Lung (tissue), 17 donors: ENCODE measurements at places on chromosomes 4 and X.

DNA sequence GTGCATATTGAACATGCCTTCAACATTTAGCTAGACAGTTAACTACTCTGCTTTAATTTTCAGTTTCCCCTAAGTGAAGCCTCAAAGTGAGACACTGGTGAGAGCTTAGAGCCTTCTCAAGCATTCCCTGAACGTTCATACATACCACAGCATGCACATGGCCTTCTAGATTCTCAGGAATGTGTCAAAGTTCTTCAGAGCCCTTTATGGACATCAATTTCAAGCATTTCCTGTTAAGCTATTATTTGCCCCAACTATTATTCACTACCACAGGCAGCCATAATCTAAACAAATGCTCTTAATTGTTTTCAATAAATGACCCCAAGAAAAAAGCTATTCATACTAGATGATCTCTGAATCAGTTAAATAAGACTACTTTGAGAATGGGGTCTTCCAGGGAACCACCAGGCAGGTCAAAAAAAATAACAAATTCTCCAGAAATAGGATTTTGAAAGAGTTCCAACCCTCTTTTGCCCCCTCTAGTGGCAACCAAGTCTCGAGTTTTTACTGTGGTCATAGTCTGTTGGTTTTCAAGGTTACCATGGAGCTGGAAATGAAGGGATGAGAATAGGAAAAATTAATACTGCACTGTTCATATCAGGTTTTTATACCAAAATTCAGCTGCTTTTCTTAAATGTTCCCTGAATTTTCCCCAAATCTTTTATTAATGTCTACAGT, 235.4 kb downstream of the RAB28 start:
- no peak overlapping the region for H3K4me3 ChIP-seq
- DNase-seq: no peak
- no peak overlapping the region for H3K27ac ChIP-seq
- no peaks in the 10 kb centered on the region for H3K36me3 ChIP-seq
- H3K4me1 ChIP-seq: no peaks in the 10 kb centered on the region

DNA sequence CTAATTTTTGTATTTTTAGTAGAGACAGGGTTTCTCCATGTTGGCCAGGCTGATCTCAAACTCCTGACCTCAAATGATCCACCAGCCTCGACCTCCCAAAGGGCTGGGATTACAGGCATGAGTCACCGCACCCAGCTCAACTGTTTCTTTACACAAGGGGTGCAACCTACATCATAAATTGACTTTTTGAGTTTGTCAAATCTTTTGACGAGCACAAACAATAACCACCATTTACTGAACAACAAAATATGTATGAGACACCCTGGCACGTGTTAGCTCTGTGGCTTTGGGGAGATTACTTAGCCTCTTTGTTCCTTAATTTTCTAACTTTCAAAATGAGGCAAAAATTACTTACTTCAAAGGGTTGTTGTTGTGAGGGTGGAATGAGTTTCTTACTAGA, 23.5 kb upstream of the SLC34A2 start:
- no peak for DNase-seq
- H3K36me3 ChIP-seq: no peaks in the 10 kb centered on the region
- no peaks in the 10 kb centered on the region for H3K4me1 ChIP-seq
- H3K27ac ChIP-seq: no peak overlapping the region
- H3K4me3 ChIP-seq: no peak overlapping the region

DNA sequence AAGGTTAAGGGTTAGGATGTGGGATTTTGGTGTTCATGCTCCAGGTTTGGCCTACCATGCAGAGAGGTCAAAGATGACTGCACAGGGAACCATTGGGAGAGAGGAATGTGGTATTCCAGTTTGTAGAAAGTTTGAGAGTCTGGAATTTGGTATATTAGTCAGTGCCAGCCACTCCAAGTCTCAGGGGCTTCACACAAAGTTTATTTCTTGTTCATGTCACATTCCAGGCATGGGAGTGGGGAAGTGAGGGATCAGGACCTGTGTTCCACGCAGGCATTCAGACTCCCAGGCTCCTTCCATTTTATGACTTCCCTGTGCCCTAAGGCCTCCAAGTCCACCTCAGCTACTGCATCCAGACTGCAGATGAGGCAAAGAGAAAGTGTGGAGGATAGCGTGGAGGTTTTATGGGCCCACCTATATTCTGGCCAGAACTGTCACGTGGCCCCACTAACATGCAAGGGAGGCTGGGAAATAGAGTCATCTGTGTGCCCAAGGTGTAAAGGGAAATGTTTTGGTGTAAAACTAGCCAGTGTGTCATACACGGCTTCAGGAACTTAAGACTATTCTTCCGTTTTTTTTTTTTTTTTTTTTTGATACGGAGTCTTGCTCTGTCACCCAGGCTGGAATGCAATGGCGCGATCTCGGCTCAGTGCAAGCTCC, 140.6 kb upstream of the SCML1 start:
- H3K27me3 ChIP-seq: peaks cover 34% of the 10 kb centered on the region
- DNase-seq: no peak
- no peaks in the 10 kb centered on the region for H3K36me3 ChIP-seq
- no peak overlapping the region for H3K27ac ChIP-seq
- H3K4me1 ChIP-seq: no peaks in the 10 kb centered on the region

GRCh38 chr4:158192439-158193158, 17.7 kb upstream of the TMEM144 start:
- H3K4me3 ChIP-seq: no peak overlapping the region
- no peak overlapping the region for H3K27ac ChIP-seq
- no peaks in the 10 kb centered on the region for H3K27me3 ChIP-seq
- no peaks in the 10 kb centered on the region for H3K36me3 ChIP-seq
- DNase-seq: no peak

DNA sequence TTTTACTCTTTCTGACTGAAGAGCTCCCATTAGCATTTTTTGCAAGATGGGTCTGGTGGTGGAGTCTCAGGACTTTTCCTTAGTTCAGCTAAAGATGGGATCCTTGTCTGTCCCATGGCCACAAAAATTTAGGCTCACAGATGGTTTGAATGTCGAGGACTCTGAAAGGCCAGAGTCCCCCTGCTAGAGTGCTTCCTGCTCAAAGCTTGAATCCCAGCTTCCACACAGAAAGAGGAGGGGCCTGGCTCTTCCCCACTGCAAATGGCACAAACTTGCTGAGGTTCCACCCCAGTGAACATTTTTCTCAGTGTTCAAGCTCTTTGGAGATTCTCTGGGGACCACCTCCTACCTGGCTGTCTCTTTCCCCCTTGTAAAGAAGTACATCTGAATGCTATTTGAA, 64.7 kb upstream of the UGT2B15 start:
- no peak overlapping the region for H3K27ac ChIP-seq
- no peaks in the 10 kb centered on the region for H3K36me3 ChIP-seq
- no peaks in the 10 kb centered on the region for H3K4me1 ChIP-seq
- DNase-seq: no peak
- H3K27me3 ChIP-seq: no peaks in the 10 kb centered on the region
- H3K4me3 ChIP-seq: no peak overlapping the region

- no peak overlapping the region for H3K27ac ChIP-seq
- H3K27me3 ChIP-seq: no peaks in the 10 kb centered on the region
- DNase-seq: no peak
- H3K4me3 ChIP-seq: no peak overlapping the region
- H3K4me1 ChIP-seq: no peaks in the 10 kb centered on the region
These were observed 85.3 kb upstream of the TLL1 start for GRCh38 chr4:165787516-165788274.

- no peak for DNase-seq
- no peaks in the 10 kb centered on the region for H3K4me1 ChIP-seq
- H3K36me3 ChIP-seq: no peaks in the 10 kb centered on the region
- no peak overlapping the region for H3K4me3 ChIP-seq
- no peak overlapping the region for H3K27ac ChIP-seq
- H3K27me3 ChIP-seq: no peaks in the 10 kb centered on the region
These were observed 27.3 kb downstream of the ANXA3 start for GRCh38 chr4:78578674-78579425.

DNA sequence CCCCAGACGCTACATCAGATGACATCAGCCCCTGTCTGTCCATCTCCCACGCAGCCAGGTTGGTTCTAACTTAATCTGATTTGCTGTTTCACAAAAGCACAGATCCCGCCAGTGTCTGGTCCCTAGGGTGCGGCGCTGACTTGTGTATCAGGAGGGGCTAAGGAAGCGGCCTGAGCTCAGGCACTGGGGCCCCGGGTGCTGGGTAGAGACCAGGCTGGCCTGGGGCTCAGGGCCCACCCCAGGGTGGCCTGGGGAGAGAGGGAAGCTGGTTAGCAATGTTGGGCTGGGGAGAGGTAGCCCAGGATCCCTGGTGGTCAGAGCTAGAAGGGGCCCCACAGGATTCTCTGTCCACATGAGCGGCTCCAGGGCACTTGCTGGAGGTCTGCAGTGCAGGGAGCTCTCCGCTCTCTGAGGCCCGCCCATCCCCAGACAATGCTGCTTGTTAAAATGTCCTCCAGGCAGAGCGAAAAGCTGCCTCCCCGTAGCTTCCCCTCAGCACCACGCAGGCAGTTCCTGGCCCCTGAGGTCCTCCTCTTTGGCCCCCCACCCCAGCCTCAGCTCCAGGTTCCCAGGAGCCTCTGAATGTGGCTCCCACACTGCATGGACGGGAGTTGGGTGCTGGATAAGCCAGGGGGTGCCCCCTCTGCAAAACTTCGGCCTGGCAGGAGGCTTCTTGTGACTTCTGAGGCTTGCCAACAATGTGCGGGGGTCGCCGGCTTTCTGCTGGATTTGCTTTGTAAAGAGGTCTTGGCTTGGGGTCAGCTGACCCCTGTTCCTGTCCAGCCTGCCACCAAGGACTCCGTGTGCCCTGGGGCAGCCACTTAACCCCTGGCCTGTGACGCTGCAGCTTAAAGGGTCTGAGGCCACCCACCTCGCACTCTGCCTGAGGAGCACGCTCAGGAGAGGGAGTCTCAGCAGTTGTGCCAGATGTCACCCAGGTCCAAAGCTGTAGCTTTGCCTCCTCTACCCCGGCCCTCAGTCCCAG, 112.9 kb downstream of the CPZ start:
- peaks cover 2% of the 10 kb centered on the region for H3K27me3 ChIP-seq
- H3K4me1 ChIP-seq: no peaks in the 10 kb centered on the region
- no peak for DNase-seq
- H3K36me3 ChIP-seq: no peaks in the 10 kb centered on the region
- no peak overlapping the region for H3K27ac ChIP-seq
- no peak overlapping the region for H3K4me3 ChIP-seq

- no peaks in the 10 kb centered on the region for H3K27me3 ChIP-seq
- DNase-seq: no peak
- H3K4me3 ChIP-seq: no peak overlapping the region
These were observed 10.2 kb downstream of the PDGFC start for GRCh38 chr4:156961196-156962057.

GRCh38 chrX:121161501-121161933, 114.1 kb downstream of the GLUD2 start:
- no peak for DNase-seq
- H3K4me3 ChIP-seq: no peak overlapping the region
- H3K27me3 ChIP-seq: no peaks in the 10 kb centered on the region
- H3K27ac ChIP-seq: no peak overlapping the region

- DNase-seq: no peak
- no peak overlapping the region for H3K4me3 ChIP-seq
- no peaks in the 10 kb centered on the region for H3K4me1 ChIP-seq
- no peaks in the 10 kb centered on the region for H3K36me3 ChIP-seq
- no peak overlapping the region for H3K27ac ChIP-seq
These were observed 310.0 kb upstream of the AADAT start for GRCh38 chr4:170399581-170400293.

DNA sequence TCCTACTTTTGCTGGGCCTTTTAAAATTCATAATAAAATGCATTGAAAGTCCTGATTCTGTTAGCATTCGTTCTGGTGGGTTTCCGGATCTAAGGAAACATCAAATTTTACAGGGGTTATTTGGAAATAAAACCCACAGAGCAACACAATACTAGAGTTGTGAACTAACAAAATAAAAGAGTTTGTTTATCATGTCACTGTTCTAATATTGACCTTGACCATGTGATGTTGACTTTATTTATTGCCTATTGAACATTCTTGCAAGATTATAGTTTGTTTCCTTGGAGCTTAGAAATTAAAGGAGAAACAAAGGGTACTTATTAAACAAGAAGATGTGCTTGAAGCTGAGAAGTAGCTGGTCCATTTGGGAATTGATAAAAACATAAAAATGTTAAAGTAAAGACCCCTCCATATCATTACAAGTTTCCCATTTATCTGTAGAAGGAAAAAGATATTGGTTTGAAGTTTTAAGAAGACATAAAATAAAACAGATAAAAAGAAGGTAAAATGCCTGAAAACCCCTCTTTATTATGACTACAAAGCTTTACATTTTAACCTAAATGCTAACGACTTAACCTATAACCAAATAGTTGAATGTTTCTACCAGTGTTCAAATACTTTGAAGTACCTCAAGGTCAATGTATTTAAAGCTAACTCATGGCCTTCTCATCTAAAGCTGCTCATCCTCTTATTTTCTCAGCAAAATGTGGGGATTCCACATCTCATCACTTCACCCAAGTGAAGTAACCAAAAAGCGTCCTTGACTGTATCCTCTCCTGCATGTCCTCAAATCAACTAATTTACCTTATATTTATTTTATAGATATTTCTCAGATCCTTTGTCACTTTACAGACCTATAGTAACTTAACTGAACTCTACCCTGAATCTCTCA, 179.6 kb downstream of the GASK1B start:
- DNase-seq: no peak
- no peaks in the 10 kb centered on the region for H3K36me3 ChIP-seq
- no peak overlapping the region for H3K4me3 ChIP-seq
- no peak overlapping the region for H3K27ac ChIP-seq
- peaks cover 11% of the 10 kb centered on the region for H3K4me1 ChIP-seq
- H3K27me3 ChIP-seq: no peaks in the 10 kb centered on the region

- no peak overlapping the region for H3K4me3 ChIP-seq
- no peak overlapping the region for H3K27ac ChIP-seq
- no peak for DNase-seq
- no peaks in the 10 kb centered on the region for H3K27me3 ChIP-seq
- peaks cover 41% of the 10 kb centered on the region for H3K36me3 ChIP-seq
These were observed 11.3 kb downstream of the EIF1AX start for GRCh38 chrX:20130357-20130756.

DNA sequence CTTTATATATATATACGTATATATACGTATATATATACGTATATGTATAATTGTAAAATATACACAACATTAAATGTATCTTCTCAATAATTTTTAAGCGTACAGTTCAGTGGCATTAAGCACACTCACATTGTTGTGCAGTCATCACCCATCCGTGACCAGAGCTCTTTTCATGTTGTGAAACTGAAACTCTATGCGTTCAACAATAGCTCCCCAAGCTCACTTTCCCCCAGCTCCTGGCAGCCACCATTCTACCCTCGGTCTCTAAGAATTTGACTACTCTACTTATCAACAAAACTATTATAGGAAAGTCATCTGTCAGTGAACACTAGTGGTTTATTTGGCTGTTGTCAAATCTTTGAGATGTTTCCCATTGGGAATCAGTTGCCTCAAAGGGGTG, 621.8 kb upstream of the GALNT7 start:
- no peaks in the 10 kb centered on the region for H3K27me3 ChIP-seq
- H3K4me3 ChIP-seq: no peak overlapping the region
- no peaks in the 10 kb centered on the region for H3K36me3 ChIP-seq
- H3K27ac ChIP-seq: no peak overlapping the region

DNA sequence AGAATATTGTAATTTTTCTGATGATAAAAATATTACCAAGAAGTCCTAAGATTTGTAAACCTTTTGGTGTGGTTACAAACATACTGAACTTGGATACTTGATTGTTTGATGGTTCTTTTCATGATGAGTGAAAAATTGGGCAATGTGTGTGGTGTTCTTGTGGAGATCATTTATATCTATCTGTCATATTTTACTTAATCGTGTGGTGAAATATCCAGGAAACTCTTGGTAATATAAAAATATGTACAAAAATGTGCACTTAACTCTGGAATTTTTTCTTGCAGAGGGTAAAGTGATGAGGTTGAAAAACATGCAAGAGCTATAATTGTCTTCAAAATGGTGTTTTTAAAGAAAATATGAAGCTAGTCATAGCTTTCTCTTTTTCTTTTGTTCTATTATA, 2.8 kb downstream of the DCUN1D4 start:
- H3K4me3 ChIP-seq: no peak overlapping the region
- H3K27ac ChIP-seq: no peak overlapping the region
- no peaks in the 10 kb centered on the region for H3K27me3 ChIP-seq
- H3K36me3 ChIP-seq: peaks cover 6% of the 10 kb centered on the region
- peaks cover 2% of the 10 kb centered on the region for H3K4me1 ChIP-seq
